ENCODE measurements at places on chromosomes 1 and 21. TPM values are rescaled to one million over a fixed set of nuclear protein-coding genes. Genes with fewer than 3 reads are reported as not detected.

DNA sequence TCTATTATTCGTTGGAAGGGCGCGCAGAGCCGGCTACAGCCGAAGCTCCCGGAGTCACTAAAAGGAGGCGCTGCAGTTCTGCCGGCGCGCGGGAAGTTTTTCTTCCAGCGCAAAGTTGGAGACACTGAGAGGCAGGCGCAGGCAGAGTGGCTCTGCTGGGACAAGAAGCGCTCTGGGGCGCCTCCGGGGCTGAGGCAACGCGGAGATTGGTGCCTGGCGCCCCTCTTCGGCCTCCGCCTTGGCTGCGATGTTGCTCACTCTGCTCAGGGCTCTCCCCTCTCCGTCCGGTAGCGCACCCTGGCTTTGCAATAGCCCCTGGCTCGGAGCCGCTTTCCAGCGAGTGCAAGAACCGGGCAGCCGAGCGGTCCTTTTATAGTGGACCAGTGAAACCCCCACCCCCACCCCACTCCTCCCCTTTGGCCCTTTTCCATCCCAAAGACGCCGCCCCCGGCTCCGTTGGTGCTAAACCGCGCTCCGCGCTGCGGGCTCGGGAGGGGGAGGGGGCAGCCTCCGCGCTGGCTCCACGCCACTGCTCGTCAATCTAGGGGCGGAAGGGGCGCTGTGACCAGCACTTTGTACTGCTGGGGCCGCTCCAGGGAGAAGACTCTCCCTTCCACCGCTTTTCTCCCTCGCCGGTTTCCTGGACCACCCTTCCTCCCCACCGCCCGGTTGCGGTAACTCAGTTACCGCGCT, at the start of gene ADAMTS1:
ADAMTS1 (minus strand) TSS at position 344 of the 693 bp plus-strand sequence. CDS start 455 bp downstream, outside the sequence.
- DNase-seq = peak; percentile 85

DNA sequence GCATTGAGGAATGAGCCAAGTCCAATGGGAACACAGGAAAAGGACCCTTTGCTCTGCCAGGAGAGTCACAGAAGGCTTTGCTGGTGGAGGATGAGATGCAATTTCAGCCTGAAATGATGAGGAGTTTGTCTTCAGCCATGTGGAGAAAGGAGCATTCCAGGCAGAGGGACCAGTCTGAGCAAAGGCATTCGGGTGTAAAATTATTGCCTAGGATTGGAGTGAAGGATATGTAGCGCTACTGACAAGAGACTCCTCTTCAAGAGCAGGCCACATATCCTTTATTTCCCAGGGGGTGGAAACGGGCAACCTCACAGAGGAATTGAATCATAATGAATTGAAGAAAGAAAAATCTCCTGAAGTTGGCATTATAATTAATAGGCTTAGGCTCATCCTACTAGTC, 1.1 kb upstream of the CSF1 start:
- no peak for DNase-seq

GRCh38 chr21:19458295-19458694, 1054.7 kb upstream of the TMPRSS15 start:
- no peak for DNase-seq

DNA sequence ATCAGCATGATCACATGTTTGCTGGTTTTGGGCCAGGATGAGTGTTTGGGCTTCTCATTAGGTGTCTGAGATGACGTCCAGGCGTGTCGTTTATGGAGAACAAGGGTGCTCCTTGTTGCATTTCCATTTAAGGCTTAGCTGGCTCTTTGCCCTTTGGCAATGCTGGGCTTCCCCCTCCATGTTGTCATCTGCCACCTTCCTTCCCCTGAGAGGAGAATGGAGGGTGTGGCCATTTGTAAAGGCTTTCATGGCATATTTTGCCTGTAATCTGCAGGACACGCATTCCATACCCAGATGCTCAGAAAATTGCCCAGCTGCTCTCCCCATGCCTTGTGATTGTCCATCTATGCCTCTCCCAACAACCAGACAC, 27.7 kb downstream of the PKP1 start:
- DNase-seq = no peak

The LIPI gene
- not detected for total RNA-seq

The CHD1L gene
- total RNA-seq = 37.1 TPM

The CNR2 gene
- 23.4 TPM for total RNA-seq

Measured in spleen (tissue), 13 donors.